ENCODE measurements at places on chromosomes 7 and 10. TPM values are rescaled to one million over a fixed set of nuclear protein-coding genes. Genes with fewer than 3 reads are reported as not detected.

The DDIT4 gene
- total RNA-seq = 698 TPM

DNA sequence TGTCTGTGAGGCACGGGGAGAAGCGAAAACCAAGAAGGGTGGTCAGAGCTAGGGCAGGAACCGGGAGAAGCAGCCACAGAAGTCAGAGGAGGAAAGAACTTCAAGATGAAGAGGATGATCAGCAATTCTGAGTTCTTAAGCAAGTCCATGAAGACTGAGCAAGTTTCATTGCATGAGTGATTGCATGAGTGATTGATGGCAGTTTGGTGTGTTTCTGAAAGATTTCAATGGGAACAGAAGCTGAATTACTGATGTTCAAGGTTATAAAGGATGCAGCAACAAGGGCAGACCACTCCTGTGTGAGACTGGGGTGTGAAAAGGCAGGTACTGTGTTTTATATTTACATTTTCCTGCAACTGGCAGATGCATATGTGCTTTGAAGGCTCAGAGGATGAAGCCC, 35.4 kb downstream of the CCNY start:
- H3K4me1 ChIP-seq = peaks cover 46% of the 10 kb centered on the region
- peak overlapping the region; percentile 50 for H3K4me3 ChIP-seq
- H3K27me3 ChIP-seq = no peaks in the 10 kb centered on the region
- no peak for DNase-seq
- peaks cover 11% of the 10 kb centered on the region for H3K36me3 ChIP-seq
- H3K27ac ChIP-seq = peak overlapping the region; percentile 94

DNA sequence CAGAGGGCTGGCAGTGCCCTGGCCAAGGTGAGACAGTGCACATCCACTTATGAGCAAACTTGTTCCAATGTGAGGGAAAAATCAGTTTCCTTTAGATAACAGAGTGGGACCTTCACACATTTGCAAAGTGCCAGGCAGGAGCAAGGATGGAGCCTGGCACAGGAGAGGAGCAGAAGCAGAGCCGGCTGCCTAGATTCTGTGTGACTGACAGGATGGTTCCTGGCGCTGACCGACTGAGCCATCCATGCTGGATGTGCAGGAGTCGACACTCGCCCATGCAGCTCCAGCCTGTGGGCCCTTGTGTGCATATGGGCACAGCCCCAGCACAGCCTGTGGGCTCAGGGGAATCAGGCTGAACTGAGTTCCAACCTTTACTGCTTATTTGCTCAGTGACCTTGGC, 346.5 kb downstream of the GRID1 start:
- H3K27me3 ChIP-seq = no peaks in the 10 kb centered on the region
- H3K27ac ChIP-seq = no peak overlapping the region
- no peaks in the 10 kb centered on the region for H3K4me1 ChIP-seq
- DNase-seq = no peak

GRCh38 chr10:15754937-15755336, 35.2 kb upstream of the ITGA8 start:
- H3K36me3 ChIP-seq = no peaks in the 10 kb centered on the region
- H3K4me1 ChIP-seq = no peaks in the 10 kb centered on the region
- no peak overlapping the region for H3K27ac ChIP-seq
- DNase-seq = no peak

The TSPAN12 gene
- not detected for total RNA-seq

- H3K4me1 ChIP-seq = no peaks in the 10 kb centered on the region
- peaks cover 7% of the 10 kb centered on the region for H3K36me3 ChIP-seq
- no peaks in the 10 kb centered on the region for H3K27me3 ChIP-seq
Measured at GRCh38 chr7:143934526-143935325, at the start of gene OR2F2. OR2F2 (plus strand) TSS chr7:143935233; CDS start chr7:143935233, 0 bp downstream.

The CNNM1 gene
- total RNA-seq = not detected

DNA sequence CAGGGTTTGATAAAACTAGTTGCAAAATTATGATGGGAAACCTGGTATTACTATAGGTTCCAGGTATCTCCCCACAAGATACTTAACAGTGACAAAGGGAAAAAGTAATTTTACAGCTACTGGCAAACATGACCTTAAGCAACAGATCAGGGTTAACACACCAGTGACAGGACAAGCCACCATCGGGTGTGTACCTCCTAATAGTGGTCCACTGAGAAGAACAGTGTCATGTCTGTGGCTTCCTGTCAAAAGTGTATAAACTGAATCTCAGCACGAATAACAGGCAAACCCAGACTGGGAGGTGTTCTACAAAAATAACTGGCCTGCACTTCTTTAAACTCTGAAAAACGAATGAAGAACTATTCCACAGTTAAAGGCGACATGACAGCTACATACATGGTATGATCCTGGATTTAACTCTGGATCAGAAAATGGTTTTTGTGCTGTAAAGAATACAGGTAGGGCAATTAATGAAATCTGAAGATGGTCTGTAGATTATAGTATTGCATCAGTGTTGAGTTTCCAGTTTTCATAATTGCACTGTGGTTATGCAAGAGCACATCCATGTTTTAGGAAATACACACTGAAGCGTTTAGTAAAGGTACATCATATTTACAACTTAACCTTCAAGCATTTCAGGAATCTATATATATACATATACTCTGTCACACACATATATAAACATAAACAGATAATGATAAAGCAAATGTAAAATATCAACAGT, 32.0 kb upstream of the ARMS2 start:
- peak overlapping the region; percentile 91 for H3K27ac ChIP-seq
- DNase-seq = peak; percentile 27
- peaks cover 36% of the 10 kb centered on the region for H3K36me3 ChIP-seq
- peaks cover 44% of the 10 kb centered on the region for H3K4me1 ChIP-seq
- H3K4me3 ChIP-seq = no peak overlapping the region

The SP8 gene
- total RNA-seq = 0.71 TPM

GRCh38 chr10:89362929-89363328, 14.9 kb upstream of the IFIT1B start:
- no peaks in the 10 kb centered on the region for H3K27me3 ChIP-seq
- no peaks in the 10 kb centered on the region for H3K36me3 ChIP-seq
- no peaks in the 10 kb centered on the region for H3K4me1 ChIP-seq
- no peak overlapping the region for H3K4me3 ChIP-seq
- no peak overlapping the region for H3K27ac ChIP-seq
- DNase-seq = no peak

- no peaks in the 10 kb centered on the region for H3K36me3 ChIP-seq
- H3K27ac ChIP-seq = no peak overlapping the region
- DNase-seq = no peak
- H3K27me3 ChIP-seq = no peaks in the 10 kb centered on the region
- H3K4me1 ChIP-seq = peaks cover 6% of the 10 kb centered on the region
Measured at GRCh38 chr10:118913825-118914224, 115.7 kb upstream of the NANOS1 start.

The FZD1 gene
- 3.3 TPM for total RNA-seq

DNA sequence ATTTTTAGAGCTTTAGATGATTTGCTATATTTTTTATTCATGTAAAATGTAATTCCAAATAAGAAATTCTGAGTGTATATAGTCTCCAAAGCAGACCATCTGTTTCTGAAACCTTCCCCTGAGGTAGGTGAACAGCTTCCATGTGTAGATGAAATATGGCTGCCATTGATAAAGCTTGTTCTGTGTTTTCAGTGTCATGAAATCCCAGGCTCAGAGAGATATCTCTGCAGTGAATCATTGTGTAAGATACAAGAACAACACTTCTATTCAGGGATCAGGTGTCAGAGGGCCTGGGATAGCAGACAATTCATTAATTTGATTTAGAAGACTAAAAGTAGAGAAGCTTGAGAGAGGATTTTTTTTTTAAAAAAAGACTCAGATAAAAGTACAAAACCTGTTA, 29.1 kb downstream of the ACTA2 start:
- no peak for DNase-seq
- H3K4me3 ChIP-seq = no peak overlapping the region
- no peaks in the 10 kb centered on the region for H3K27me3 ChIP-seq
- peaks cover 14% of the 10 kb centered on the region for H3K36me3 ChIP-seq
- H3K4me1 ChIP-seq = peaks cover 29% of the 10 kb centered on the region

- peaks cover 41% of the 10 kb centered on the region for H3K27me3 ChIP-seq
- H3K36me3 ChIP-seq = peaks cover 3% of the 10 kb centered on the region
- DNase-seq = peak; percentile 51
- H3K4me3 ChIP-seq = no peak overlapping the region
- H3K27ac ChIP-seq = no peak overlapping the region
Measured at GRCh38 chr10:712089-712488, 22.6 kb upstream of the DIP2C start.

- H3K4me3 ChIP-seq = no peak overlapping the region
- no peaks in the 10 kb centered on the region for H3K27me3 ChIP-seq
- H3K4me1 ChIP-seq = no peaks in the 10 kb centered on the region
Measured at GRCh38 chr7:69364813-69365643, 233.2 kb upstream of the AUTS2 start.

The SRGN gene
- 2.3 TPM for total RNA-seq

DNA sequence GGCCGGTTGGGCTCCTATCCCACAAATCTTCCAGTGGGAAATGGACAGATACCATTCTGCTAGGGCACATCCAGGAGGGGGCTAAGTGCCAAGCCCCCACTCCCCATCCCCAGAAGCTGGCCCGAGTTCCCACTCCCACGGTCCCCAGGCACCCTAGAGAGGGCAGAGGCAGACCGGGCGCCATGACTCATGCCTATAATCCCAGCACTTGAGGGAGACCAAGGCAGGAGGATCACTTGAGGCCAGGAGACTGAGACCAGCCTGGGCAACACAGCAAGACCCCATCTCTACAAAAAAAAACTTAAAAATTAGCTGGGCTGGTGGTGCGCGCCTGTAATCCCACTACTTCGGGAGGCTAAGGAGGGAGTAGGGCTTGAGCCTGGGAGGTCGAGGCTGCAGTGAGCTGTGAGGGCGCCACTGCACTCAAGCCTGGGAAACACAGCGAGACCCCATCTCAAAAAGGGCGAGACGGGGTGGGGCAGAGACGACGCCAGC, 870 bp downstream of the GNA12 start:
- peak overlapping the region; percentile 75 for H3K4me3 ChIP-seq
- DNase-seq = no peak
- peak overlapping the region; percentile 61 for H3K27ac ChIP-seq
- H3K27me3 ChIP-seq = no peaks in the 10 kb centered on the region
- peaks cover 31% of the 10 kb centered on the region for H3K4me1 ChIP-seq
- H3K36me3 ChIP-seq = peaks cover 19% of the 10 kb centered on the region

GRCh38 chr10:31204090-31204489, 114.9 kb upstream of the ZEB1 start:
- H3K27ac ChIP-seq = no peak overlapping the region
- H3K4me1 ChIP-seq = no peaks in the 10 kb centered on the region
- DNase-seq = peak; percentile 27
- H3K4me3 ChIP-seq = no peak overlapping the region

The KLF14 gene
- total RNA-seq = not detected

GRCh38 chr7:15678653-15679052, 7.8 kb downstream of the MEOX2 start:
- H3K4me1 ChIP-seq = no peaks in the 10 kb centered on the region
- no peak overlapping the region for H3K4me3 ChIP-seq
- H3K27me3 ChIP-seq = peaks cover 35% of the 10 kb centered on the region
- no peak overlapping the region for H3K27ac ChIP-seq
- no peak for DNase-seq

DNA sequence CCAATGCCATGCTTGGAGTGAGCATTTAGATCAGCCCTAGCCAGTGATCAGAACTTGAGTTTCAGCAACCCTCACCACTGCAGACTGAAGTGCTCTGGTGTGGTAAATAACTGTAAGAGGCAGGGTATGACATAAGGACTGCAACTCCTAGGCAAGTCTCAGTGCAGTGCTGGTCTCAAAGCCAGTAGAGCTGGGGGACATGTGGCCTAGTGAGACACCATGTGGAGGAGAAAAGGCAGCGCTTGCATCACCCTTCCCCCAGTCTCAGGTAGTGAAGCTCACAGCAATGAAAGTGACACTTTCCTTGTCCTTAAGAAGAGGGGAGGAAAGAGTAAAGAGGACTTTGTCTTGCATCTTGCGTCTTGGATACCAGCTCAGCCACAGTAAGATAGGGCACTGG, 386.8 kb upstream of the POT1 start:
- H3K27me3 ChIP-seq = no peaks in the 10 kb centered on the region
- no peaks in the 10 kb centered on the region for H3K4me1 ChIP-seq
- H3K4me3 ChIP-seq = no peak overlapping the region
- DNase-seq = peak; percentile 61

The CALHM1 gene
- not detected for total RNA-seq

- H3K4me1 ChIP-seq = no peaks in the 10 kb centered on the region
- no peak overlapping the region for H3K4me3 ChIP-seq
- H3K27me3 ChIP-seq = no peaks in the 10 kb centered on the region
- H3K27ac ChIP-seq = no peak overlapping the region
- H3K36me3 ChIP-seq = no peaks in the 10 kb centered on the region
Measured at GRCh38 chr10:83190614-83191013, 948.7 kb upstream of the GHITM start.

- H3K27ac ChIP-seq = no peak overlapping the region
- peaks cover 24% of the 10 kb centered on the region for H3K36me3 ChIP-seq
- H3K4me3 ChIP-seq = no peak overlapping the region
Measured at GRCh38 chr10:121860810-121861209, 67.0 kb downstream of the ATE1 start.

GRCh38 chr7:124722292-124722691, 43.3 kb downstream of the GPR37 start:
- no peaks in the 10 kb centered on the region for H3K36me3 ChIP-seq
- no peaks in the 10 kb centered on the region for H3K27me3 ChIP-seq
- H3K4me3 ChIP-seq = no peak overlapping the region
- H3K27ac ChIP-seq = no peak overlapping the region
- peaks cover 11% of the 10 kb centered on the region for H3K4me1 ChIP-seq
- peak; percentile 23 for DNase-seq

- no peak overlapping the region for H3K27ac ChIP-seq
- peak; percentile 13 for DNase-seq
- no peak overlapping the region for H3K4me3 ChIP-seq
- H3K27me3 ChIP-seq = peaks cover 3% of the 10 kb centered on the region
Measured at GRCh38 chr7:25642849-25643248, 414.6 kb upstream of the NPVF start.

GRCh38 chr10:121155742-121156474, 304.7 kb downstream of the WDR11 start:
- no peaks in the 10 kb centered on the region for H3K36me3 ChIP-seq
- H3K27me3 ChIP-seq = no peaks in the 10 kb centered on the region
- H3K4me3 ChIP-seq = no peak overlapping the region

DNA sequence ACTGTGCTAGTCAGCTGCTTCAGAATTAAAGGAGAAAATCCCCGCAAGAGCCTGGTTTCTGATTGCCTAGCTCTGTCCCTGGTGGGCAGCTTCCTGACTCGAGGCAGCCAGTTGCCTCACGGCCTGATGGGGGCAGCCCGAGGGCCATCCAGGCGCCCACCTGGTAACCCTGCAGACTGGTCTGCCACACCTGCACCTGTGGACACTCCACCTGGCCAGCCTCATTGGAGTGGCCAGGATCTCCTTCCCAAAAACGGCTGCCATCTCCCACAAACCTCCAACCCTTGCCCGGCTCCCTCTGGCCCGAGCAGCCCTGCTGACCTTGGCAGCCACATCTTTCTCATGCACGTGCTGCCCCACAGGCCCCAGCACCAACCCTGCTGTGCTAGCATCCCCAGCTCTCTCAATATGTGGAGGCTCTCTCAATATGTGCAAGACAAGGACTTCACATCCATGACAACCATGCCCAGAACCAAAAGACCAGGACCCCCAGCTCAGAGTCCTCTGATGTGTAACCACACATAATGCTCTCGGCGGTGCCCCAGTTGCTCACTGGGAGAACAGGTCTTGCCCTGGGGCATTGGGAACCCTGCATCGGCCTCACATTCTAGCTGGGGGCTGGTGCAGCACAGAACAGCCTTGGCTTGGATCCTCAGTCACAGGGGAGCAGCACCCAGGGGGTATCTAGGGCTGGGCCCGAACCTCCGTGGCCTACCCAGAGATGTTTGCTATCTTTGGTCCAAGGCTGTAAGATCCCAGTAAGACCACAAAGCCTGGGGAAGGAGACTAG, 14.6 kb downstream of the DRGX start:
- H3K4me3 ChIP-seq = no peak overlapping the region
- H3K27me3 ChIP-seq = peaks cover 41% of the 10 kb centered on the region
- peaks cover 6% of the 10 kb centered on the region for H3K36me3 ChIP-seq
- H3K4me1 ChIP-seq = no peaks in the 10 kb centered on the region
- no peak for DNase-seq
- H3K27ac ChIP-seq = no peak overlapping the region

The NANOS1 gene
- 2.2 TPM for total RNA-seq

All from MCF 10A (cell line).